T-helper 17 cell (primary cell): ENCODE measurements at places on chromosomes 2 and 18.

DNA sequence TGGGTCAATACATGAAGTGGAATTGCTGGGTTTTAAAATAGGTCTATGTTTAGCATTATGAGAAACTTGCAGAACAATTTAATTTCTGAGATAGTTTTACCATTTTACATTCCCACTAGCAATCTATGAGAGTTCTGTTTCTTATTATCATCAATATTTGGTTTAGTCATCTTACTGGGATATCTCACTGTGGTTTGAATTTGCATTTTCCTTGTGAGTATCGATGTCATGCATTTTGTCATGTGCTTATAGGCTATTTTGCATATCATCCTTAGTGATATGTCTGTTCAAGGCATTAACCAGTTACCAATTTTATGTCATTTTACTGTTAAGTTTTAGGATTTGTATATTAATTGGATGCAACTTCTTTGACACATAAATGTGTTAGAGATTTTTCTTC lies 204.4 kb downstream of the MCFD2 start:
- no peak for DNase-seq

- DNase-seq = no peak
Measured at GRCh38 chr2:235405612-235406361, 88.1 kb upstream of the AGAP1 start.

GRCh38 chr2:187718092-187718491 lies 163.9 kb upstream of the TFPI start:
- no peak for DNase-seq

DNA sequence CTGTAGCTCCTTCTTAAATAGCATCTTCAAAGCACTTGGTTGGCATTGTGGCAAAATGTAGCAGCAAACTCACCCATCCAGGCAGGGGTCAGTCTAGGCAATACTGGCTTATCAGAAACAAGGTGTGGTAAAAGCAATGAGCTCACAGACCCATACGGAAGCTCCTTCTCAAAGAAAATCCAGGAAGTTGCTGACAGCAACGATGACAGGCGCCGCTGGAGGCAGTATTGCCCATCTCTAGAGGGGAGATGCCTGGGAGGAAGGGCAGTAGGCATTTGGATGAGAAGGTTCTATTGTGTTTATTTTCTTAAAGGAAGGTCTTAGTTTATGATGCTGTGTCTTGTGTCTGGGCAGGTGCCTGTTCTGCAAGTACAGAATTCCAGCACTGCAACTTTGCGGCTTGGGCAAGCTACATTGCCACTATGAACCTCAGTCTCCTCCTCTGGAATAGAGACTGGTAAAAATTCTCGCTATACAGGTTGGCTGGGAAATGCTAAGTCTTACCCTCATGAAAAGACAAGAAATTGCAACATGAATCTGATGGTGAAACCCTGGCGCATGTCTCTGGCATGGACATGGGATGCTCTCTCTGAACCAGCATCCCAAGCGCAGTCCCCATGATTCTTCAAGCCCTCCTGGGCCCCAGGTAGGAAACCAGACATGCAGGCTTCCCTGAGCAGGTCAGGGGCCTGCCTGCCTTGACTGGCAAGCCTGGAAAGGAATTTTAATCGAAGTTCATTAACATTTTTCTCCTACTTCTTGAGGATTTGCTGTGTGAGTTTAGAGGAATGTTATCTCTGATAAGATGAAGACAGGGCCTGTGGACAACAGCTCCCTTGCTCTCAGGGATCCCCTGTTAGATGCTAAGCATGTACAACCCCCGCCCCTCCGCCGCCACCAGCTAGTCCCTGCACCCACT lies 156.0 kb downstream of the TFCP2L1 start:
- DNase-seq = no peak

- DNase-seq = no peak
Measured at GRCh38 chr2:28251337-28251736, 141.3 kb upstream of the FOSL2 start.

GRCh38 chr18:49752095-49752457 lies 61.3 kb downstream of the ACAA2 start:
- no peak for DNase-seq

- no peak for DNase-seq
Measured at GRCh38 chr18:70132999-70133398, 72.5 kb downstream of the RTTN start.

- no peak for DNase-seq
Measured at GRCh38 chr2:51018145-51018544, 13.8 kb downstream of the NRXN1 start.

DNA sequence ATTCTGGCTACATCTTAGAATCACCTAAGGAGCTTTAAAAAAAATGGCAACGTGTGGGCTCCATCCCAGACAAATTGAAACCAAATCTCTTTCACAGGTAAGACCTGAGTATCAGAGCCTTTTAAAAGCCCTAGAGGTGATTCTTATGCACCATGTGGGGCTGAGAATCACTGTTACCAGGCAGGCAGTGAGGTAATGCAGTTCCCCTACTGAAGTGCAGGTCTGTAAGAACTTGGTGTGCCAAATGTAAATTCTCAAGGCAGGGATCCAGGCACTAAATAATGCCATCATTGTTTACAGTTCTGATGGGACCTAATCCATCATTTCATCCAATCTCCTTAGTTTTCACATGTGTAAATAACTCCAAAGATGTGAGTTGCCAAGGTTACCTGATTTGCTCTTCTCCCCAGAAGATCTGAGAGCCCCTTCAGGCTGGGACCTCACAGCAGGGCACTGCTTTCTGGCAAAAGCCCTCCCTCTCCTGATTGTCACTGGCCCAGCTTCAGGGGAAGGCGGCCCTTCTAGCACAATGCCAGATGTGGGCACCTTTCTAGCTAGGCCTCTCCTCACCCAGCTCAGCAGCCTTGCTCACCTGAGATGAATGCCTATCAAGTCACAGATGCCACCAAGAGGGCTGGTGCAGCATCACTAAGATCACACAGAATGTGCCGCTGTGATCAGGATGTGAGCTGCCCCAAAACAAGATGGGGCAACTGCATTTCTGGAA lies 73.6 kb upstream of the RGPD5 start:
- no peak for DNase-seq

DNA sequence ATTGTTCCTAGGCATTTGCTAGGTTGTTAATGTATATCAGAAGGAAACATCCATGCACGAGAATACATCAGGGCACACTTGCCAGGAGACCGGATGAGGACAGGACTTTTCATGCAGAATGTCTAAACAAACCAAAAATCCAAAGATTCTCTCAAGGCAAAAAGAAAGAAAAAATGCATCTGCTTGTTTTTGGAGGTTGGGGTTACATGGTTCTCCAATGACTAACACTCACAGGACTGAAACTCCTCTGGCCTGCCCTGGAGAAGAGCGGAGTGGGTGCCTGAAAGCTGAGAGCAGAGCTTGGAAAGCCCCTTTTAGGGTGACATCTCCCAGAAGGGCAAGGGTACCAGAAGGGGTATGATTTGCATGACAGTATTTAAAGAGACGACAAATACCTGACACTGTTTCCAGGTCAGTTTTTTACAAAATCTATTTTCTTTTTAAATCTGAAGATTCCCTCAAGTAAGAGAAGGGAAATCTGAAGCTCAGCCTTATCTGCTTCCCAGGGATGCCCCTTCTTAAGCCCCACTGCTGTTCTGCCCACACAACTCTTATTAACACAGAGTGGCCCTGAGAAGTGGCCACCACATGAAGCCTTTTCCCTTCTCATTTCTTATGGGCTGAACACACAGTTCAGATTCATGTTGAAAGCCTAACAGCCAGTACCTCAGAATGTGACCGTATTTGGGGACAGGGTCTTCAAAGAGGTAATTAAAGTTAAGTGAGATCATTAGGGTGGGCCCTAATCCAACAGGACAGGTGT lies 216.4 kb downstream of the STK39 start:
- DNase-seq = no peak

DNA sequence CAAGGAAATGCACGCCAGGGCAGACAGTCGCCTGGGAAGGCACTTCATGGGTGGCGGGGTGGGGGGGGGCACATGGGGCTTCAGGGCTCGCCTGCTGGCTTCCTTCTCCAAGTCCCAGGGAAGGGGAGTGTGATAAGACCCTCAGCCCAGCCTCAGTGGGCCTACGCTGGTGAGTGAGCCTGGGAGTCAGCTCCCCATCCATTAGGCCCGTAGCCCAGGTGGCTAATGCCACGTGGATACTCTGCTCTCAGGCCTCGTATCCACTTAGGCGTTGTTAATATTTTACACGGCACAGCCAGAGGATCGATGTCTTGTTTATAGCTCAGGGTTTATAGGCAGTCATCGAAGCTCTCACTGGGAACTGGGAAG lies 47.1 kb downstream of the KCNIP3 start:
- no peak for DNase-seq

DNA sequence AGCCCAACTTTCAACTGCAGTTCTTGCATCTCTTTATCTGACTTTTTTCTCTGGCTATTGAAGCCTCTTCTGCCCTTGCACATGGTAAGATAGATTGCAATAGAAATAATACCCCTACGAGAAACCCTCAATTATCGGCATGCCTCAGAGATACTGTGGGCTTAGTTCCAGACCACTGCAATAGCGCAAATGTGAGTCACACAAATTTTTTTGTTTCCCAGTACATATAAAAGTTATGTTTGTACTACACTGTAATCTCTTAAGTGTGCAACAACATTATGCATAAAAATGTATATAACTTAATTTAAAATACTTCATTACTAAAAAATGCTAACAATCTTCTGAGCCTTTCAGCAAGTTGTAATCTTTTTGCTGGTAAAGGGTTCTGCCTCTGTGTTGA lies 124.7 kb downstream of the PDE1A start:
- no peak for DNase-seq

- no peak for DNase-seq
Measured at GRCh38 chr18:13159579-13159978, 59.0 kb upstream of the LDLRAD4 start.

GRCh38 chr18:24396082-24396633 lies 1.5 kb downstream of the OSBPL1A start:
- DNase-seq = no peak

DNA sequence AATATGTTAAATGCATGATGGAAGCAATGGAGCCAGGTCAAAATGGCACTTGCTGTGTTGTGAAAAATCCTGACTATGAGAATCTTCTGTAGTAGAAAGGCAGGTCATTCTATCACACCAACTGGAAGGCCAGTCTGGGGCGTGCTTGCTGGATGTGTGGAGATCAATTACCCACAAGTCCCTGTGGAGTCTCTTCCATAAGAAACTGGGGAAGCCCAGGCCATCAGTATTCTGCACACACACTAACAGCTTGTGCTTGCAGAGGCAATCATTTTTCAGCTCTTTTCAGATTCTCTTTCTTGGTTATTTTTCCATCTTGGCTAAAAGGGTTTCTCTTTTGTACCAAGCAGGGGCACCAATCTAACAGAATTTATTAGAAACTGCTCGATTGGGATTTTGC lies 190.8 kb downstream of the SLC8A1 start:
- DNase-seq = no peak

DNA sequence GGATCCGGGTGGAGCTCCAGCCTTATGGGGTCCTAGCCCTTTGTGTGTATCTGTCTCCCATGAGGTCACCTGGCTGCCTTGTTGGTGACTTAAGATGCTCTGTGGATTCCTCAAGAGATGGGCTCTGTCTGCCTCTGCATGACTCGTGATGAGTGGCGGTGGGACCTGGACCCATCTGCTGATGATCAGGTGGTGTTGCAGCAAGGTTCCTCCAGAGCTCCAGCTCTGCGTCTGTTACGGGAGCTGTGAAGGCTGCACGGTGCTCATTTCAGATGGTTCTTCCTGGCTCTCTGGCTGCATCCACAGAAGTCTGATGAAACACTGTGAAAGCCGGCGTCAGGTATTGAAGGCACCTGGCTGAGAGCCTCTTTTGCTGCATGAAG lies 2.4 kb downstream of the AGAP1 start:
- DNase-seq = no peak

DNA sequence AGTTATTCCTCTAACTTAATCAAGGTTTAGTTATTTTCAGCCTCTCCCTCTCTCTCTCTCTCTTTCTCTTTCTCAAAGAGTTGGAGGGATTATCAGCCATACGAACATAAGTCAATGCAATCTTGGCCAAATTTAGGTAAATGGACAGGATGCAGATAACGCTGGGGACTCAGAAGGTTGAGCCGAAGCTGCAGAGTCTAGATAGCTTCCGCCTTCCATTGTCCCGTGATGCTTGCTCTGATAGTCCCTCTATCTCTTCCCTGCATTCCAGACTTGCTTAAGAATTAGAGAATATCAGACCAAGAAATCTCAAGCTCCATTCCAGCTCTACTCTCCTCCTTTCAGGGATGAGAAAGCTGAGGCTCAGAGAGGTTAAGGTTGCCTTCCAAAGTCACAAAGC lies 502.8 kb upstream of the TNP1 start:
- DNase-seq = no peak

- DNase-seq = no peak
Measured at GRCh38 chr2:98294711-98295110, 51.5 kb upstream of the CNGA3 start.

GRCh38 chr2:240319221-240319854 lies 116.1 kb upstream of the GPC1 start:
- no peak for DNase-seq

- DNase-seq = no peak
Measured at GRCh38 chr2:193841384-193842150, 1646.8 kb upstream of the TMEFF2 start.

DNA sequence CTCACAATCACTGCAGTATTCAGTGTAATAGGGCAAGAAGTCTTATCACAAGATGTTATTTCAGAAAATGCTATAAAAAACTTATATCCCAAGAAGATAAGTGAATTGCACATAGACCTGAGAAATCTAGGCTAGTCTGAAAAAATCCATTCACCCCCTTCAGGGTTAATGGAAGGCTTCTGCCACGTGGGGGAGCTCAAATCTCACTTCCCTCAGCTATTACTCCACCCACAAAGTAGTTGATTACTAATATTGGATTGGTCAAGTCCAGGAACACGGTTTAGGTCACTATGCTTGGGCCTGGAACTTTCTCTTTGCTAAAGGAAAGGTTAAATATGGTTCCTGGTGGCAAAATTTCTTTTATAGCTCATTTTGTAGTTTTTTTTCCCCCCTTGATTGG lies 51.2 kb upstream of the ADAM23 start:
- no peak for DNase-seq

DNA sequence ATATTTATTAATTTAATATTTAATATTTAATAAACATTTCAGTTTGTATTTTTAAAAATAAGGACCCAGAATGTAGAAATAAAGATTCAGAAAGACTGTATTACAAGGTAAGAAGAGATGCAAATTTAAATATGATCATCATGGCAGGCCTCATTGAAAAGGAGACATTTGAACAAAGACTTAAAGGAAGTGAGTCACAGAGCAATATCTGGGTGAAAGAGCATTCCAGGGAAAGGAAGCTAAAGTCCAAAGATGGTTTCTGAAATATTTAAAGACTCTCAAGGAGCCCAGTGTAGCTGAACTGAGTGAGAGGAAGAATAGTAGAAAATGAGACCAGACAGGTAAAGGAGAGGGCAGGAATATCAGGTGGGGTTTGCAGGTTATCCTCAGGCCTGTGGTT lies 5.9 kb downstream of the SCYGR4 start:
- no peak for DNase-seq

DNA sequence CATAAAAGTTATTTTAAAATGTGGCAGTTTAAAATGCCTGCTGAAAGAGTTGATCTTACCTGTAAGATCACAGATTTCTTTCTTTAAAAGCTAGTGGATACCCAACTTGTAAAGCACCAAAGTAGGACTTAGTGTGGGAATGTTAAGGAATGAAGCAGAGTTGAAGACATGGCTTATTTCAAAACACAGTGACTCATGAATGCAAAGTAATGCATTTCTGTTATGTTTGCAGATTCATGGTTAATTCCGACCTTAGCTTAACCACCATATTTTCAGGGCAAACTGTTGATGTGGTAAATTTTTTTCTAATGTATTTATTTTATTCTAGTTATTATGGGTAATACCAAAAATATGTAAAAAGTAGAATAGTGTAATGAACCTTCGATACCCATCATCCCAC lies 206.8 kb upstream of the FOSL2 start:
- DNase-seq = no peak

GRCh38 chr18:24910221-24910620 lies 441.7 kb downstream of the ZNF521 start:
- no peak for DNase-seq
